NCI-H524 (cell line): ENCODE measurements at places on chromosomes 3 and 15.
A peak's percentile ranks its signal among the peaks of the same experiment; 100 is the strongest.

- DNase-seq, result no peak
Measured at GRCh38 chr3:190261740-190262139, 60.5 kb downstream of the CLDN1 start.

DNA sequence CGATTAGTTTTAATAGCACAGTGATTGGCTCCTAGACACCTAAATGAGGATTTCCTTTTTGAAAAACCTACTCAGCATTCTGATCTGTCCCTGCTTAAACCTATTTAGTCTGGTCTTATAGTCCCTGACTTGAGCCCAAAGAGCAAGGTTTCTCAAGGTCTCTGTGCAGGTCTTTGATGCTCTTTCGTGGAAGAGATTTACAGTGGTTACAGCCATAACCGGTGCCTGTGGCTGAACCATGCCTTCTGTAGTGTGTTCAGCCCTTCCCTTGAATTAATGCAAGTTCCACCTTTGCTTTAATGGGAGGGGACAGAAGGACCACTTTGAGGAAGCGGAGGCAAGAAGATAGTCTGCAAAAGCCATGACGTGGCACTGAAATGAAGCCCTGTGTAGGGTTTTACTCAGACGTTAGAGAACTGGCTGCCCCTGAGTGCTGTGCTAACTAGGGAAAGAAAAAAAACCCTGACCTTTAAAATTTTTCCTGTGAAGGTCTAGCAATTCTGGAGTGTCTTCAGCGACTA is 43.0 kb downstream of the ZBTB38 start:
- no peak for DNase-seq

- DNase-seq, result no peak
Measured at GRCh38 chr15:65068403-65068788, 605 bp upstream of the RASL12 start.

DNA sequence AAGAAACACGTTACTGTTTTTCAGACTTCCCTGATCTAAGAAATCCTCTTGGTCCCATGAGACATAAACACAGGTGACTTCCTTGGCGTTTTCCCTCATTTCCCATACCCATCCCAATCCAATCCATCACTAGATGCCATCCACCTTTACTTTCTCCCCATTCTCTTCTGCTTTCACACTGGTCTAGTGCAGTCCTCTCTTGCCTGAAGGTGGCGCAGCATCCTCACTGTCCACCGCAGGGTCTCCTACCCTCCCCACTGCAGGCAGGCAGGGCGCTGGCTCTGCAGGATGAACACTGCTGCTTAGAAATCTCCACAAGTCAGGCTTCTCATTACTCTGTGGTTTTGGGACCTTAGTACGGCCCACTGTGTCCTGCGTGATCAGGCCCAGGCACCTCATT is 58.2 kb downstream of the RAB7A start:
- peak; percentile 56 for DNase-seq

DNA sequence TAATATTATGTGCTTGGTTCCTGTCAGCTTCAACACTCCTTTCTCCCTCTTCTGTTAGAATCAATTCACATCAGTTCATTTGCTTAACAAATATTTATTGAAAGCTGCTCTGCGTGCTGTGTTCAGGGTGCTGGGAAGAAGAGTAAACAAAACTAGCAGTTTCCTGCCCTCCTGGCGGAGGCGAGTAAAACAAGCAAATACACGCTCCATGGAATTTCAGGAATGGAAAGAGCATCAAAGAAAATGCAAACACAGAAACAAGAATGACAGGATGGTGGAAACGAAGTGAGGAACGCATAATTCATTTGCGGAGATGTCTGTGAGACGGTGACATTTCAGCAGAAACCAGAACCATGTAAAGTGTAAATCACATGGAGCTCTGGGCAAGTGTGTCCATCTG is 49.4 kb upstream of the SPTSSB start:
- DNase-seq, result no peak

DNA sequence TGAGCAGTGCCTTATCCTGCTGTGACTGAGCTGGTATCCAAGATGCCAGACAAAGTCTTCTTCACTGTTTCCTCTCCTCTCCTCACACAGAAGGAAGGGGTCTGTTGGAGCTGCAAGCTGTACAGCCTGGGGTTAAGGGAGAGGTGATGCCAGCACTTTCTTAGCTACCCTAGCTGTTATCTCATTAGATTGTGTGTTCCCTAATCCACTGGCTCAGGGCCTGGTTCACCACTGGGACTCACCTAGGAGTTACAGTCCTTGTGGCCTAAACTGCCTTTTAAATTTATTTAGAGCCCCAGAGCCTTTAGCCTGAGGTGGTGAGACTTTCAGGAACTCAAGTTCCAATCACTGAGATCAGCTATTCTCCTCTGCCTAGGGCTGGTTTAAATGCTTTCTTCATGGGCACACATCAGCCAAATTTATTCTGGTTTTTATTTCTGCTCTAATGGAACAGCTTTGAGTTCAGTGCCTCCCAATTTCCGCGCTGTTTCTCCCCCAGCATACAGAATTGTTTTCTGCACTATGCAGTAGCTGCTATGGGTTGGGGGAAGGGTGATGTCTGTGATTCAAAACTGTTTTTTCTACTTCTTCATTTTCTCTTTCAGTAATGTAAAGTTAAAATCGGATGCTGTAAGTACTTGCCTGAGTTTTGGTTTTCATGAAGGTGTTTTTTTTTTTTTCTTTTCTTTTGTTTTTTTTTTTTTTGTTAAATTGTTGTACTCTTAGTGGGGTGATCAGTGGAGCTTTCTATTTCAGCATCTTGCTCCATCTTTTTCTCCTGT is 198.8 kb downstream of the DOCK3 start:
- DNase-seq, result no peak

DNA sequence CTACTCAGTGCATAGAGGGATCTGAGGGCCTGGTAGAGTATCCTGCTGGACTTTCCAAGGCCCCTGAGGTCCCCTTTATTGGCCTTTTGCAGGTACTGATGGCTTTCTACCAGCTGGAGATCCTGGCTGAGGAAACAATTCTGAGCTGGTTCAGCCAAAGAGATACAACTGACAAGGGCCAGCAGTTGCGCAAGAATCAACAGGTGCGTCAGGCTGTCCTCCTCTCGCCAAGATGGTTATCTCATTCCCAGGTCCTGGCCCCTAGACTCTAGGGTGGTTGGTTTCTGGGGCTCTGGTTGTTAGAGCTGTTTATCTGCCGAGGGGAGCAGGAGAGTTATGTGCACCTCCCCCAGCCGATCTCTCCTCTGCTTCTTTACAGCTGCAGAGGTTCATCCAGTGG is 9.3 kb downstream of the EIF2B5 start:
- DNase-seq, result no peak

- DNase-seq, result no peak
Measured at GRCh38 chr15:81030301-81030750, 29.6 kb downstream of the TLNRD1 start.
